ENCODE measurements at places on chromosomes 5 and 9. TPM values are rescaled to one million over a fixed set of nuclear protein-coding genes. Genes with fewer than 3 reads are reported as not detected.
A peak's percentile ranks its signal among the peaks of the same experiment; 100 is the strongest.

The SPAAR gene
- total RNA-seq = 0.82 TPM

The RMRP gene
- 26,387 TPM for total RNA-seq

The BDP1 gene
- 30.3 TPM for total RNA-seq

The GFI1B gene
- not detected for total RNA-seq

The ADCY2 gene
- 4.4 TPM for total RNA-seq

The IARS1 gene
- 62.0 TPM for total RNA-seq

GRCh38 chr5:135036405-135036804 lies 2.4 kb upstream of the PITX1 start:
- DNase-seq = no peak

DNA sequence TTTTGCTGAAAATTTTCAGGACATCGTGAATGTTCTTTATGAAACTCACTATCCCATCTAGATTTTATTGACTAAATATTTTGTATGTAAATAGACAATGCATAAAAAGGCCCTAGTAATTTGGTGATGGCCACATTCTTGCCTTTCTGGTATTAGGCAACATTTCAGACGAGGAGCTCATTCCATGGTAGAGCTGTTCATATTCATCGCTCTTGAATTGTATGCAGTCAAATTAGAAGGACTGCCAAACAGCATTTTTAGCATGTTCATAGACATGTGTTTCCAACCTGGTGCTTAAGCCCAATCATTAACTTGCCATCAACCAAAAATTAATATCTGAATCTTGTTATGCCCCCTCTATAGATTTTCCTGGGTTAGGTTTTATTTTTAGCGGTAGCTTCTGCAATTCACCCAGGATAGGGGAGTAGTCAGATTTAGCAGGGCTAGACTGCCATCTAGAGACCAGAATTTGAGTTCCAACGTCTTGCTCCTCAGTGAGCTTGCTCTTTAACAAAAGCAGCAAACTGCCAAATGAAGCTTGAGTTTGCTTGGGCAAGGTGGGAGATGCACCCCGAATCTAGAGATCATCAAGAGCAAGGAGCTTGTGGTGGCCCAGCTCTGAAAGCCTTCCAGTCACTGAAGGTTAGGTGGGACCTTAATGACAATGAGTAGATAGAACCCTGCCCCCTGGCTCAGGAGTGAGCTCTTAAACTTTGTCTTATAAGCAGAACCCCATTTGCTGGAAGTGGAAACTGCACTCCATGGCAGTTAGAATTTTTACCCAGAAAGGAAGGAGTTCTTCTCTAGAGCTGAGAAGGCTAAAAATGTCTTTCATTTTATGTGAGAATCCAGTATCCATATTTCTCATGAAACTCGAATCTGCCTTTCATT lies 456.2 kb downstream of the RASEF start:
- DNase-seq = peak; percentile 67

- DNase-seq = no peak
These were observed 31.6 kb downstream of the PTGS1 start for GRCh38 chr9:122402403-122402871.

DNA sequence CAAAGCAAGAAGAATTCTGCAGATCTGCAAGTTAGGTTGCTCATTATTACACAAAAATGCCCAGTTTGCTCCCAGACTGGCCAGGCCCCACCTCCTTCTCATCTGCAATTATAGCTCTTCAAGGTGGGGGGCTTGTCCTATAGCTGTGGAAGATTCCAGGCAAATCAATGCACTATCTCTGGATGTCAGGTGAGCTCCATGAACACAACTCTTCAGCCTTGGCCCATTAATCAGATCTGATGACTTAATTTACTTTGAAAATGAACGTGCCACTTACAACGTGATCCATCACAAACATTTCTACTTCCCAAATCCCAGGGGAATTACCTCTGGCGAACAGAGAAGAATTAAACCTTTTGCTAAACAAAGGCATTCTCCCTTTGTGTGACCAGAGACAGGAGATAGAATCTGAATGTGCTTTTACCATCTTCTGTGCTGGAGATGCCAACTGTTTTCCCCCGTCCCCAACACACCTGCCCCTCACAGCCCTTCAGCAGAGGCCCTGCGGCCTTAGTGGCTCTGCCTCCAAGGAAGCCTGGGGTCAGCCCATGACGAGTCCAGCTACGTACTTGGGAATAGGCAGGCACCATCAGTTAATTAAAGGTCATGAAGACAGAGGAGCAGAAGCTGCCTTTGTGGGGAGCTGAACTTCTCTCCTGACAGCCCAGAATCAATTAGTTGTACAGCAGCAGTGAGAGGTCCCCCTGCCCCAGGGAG lies 60.5 kb downstream of the SNX18 start:
- DNase-seq = no peak

DNA sequence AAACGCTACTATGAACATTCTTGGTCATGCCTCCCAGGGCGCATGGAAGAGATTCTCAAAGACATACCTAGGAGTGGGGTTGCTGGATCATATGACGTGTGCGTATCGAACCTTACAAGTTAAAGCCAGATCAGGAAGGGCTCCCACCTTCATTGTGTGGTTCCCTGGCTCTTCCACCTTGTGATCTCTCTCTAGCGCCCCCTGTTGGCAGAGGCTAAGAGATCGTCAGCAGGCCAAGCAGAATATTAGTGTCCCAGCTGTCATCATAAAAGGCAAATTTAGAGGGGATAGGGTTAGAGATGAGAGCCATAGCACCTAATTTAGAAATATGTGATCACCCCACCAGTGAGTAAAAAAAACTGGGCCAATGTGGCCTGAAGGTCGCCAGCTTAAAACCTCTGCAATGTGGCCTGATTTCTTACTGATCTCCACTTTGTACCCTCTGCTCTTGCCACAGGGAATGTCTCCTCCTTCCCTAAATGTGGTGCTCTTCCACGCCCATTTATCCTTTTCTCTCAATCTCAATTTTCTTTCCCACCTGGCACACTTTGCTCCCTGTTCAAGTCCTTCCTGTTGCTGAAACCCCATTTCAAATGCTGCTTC lies 91.7 kb upstream of the SHB start:
- DNase-seq = peak; percentile 70

GRCh38 chr5:68419637-68420452 lies 204.3 kb downstream of the PIK3R1 start:
- no peak for DNase-seq

DNA sequence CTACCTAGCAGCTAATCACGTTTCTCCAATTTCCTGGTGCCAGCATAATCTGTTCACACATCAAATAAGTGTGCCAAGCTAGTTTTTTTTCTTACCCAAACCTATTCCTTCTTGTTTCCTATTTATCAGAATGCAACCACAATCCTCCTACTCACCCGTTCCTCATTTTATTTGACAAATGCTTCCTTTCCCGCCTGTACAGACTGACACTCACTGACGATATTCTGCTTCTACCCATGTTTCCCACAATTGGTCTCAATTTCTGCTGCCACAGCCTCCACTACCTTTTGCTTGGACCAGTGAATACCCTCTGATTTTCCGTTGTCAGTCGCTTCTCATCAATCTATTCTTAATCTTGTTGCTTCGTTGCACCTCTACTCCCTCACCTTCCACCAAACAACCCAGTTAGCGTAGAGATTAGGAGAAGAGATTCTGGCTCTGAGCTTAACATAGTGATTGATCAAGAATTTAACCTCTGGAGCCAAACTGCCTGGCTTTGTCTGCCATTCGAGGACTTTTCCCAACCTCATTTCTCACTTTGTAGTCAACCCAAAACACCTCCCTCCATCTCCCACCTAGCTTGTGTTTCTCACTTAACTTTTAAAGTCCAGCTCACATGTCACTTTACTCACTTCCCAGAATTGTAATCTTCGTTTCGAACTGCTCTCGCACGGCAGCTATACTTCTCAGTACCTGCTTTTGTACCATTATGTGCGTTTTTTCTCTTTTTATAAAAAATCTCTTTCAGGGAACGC lies 729 bp upstream of the TMEM38B start:
- DNase-seq = no peak

DNA sequence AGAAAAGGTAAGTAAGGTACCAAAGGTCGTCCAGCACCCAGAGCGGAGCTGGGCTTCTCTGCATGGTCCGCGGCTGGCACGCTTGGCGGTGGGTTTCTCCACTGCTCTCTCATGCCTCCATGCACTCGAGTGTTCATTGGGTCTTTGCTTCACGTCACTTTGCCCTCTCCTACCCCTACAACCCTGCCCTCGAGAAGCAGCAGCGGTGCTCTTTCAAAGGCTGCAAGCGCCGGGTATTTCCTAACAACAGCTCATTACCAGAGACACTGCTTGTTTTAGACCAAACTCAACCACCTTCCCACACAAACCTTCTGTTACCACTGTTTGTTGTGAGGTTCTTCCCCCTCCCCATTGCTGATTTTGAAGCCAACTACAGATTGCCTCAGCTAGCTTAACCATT lies 21.5 kb upstream of the ZBTB34 start:
- DNase-seq = no peak

DNA sequence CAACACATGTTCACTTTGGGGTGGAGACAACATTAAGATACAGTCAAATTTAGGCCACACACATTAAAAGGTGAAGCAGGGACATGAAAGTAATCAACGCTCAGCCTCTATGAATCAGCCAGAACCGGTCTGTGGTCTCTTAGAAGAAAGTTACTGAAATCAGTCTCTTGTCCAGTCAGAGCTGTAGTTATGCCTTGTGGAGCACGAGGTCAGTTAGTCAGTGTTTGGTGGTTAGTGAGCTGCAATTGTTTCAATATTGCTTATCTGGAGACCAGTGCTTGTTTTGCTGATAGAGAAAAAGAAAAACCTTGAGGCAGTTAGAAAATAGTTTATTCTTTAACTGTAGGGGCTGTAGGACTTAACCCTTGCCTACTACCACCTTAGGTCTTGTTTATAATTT lies 157.8 kb upstream of the RASEF start:
- no peak for DNase-seq

DNA sequence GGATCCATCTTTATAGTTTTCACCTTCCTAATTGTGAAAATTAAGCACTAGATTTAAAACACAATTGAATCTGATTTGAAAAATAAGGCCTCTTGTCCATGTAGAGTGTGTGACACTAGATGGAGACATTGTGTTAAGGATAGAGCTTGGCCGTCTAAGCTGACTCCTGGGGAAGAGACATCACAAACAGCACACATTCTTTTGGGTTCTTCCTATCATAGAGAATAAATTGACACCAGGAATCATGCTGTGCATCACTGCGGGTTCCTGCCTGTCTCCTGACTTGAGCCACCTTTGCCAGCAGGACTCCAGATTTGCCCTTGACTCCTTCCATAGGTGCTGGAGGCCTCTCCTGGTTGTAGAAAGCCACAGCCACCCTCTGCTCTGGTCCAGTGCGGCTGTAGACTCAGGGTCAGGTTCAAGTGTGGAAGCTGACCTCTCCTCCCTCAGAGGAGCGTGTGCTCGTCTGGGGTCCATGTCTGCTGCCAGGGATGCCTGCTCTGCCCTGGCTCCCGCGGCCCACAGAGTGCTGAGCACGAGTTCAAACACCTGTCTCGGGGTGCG lies 11.2 kb downstream of the ROPN1L start:
- no peak for DNase-seq

GRCh38 chr5:23235246-23235645 lies 272.2 kb upstream of the PRDM9 start:
- no peak for DNase-seq

DNA sequence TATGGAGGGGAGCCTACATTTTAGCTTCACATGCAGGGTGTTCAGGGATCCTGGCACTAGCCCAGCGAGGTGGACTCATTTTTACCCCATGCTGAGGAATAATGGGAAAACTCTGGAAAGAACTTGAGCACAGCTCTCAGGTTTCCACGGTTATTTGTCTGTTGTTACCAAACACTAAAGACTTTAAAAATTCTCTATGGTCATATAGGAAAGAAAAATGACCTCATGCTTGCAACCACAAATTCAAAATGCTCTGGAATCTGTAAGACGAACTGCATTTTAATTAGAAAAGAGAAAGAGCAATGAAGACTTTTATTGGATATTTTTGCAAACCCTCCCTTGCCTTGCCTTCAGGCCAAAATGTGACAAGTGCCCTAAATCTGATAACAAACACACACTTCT lies 606.9 kb downstream of the EBF1 start:
- DNase-seq = no peak

- DNase-seq = no peak
These were observed 48.6 kb downstream of the NMUR2 start for GRCh38 chr5:152356506-152356905.

DNA sequence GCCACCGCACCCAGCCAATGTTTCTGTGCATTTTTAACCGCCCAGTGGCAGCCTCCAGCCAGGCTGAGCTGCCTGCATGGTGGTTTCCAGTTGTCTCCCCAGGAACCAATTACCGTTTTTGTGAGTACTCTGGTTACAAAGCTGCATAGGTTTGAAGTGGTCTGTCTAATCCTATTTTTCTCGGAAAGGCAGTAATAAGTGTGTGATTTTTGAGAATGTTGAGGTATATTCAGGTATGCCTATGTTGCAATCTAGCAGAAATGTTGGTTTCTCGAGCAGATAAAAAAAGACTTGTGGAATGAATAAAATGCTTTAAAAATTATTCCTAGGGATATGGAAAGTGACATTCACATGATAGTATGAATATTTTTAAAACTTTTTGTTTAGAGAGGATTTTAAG lies 41.5 kb upstream of the ANKH start:
- no peak for DNase-seq

DNA sequence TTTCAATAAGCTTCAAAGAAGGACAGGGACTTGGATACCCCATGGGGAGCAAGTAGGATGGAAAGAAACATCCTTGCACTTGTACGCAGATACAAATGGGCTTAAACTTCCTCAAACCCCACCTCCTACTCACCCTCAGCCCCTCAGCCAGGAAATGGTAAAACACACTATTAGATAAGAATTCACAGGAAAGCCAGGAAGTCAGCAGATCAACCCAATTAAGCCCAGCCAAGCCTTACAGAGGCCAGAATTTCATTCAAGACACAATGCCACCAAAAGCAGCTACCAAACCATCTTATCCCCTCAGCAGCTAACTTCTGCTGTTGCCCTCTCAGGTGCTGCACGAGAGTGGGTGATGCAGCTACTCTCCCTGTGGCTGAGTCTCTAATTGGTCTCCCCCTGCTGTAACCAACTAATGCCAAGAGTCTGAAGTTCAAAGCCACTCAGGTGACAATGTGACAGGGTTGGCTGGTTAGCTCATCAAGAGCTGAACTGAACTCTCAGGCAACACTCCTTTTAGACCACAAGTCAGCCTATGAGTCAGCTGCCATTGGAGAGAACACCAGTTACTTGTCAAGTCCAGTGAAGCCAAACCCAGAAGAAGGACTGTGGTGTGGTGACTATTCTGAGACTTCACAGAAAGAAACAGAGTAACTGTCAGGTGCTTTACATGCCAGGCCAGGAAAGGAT lies 201.9 kb downstream of the ZNF608 start:
- DNase-seq = no peak

DNA sequence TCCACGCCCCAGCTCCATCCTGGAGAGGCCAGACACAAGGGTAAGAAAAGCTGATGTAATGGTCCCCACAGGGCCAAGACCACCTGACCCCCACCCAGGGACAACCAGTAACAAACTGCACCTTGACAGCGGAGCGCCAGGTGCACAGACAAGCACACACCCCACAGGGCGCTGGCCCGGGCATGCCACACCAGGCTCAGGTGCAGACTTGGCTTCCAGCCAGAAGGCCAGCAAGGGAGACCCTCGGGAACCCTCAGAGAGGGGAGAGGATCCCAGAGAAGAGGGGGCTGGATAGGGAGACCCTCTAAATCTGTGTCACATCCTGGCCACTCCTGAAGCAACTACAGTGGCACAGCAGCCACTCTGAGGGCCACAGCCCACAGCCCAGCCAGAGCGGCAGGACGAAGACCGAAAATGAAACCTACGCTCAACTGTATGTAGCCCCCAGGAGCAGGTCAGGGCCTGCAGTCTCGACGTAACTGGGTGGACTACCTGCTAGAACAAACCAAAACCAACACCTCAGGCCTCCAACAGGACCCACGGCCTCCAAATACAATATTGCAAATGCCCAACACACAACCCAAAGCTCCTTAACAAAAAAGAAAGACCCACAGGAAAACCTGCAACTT lies 18.5 kb downstream of the CAMSAP1 start:
- no peak for DNase-seq
